Progenitor cell of endocrine pancreas (in vitro differentiated cells): ENCODE measurements at places on chromosomes 3 and 15.
A peak's percentile ranks its signal among the peaks of the same experiment; 100 is the strongest.

GRCh38 chr3:161957467-161957866 is 460.9 kb downstream of the OTOL1 start:
- H3K36me3 ChIP-seq: no peaks in the 10 kb centered on the region
- no peaks in the 10 kb centered on the region for H3K27me3 ChIP-seq
- H3K4me1 ChIP-seq: no peaks in the 10 kb centered on the region
- no peak overlapping the region for H3K4me3 ChIP-seq
- no peak overlapping the region for H3K27ac ChIP-seq
- DNase-seq: no peak

DNA sequence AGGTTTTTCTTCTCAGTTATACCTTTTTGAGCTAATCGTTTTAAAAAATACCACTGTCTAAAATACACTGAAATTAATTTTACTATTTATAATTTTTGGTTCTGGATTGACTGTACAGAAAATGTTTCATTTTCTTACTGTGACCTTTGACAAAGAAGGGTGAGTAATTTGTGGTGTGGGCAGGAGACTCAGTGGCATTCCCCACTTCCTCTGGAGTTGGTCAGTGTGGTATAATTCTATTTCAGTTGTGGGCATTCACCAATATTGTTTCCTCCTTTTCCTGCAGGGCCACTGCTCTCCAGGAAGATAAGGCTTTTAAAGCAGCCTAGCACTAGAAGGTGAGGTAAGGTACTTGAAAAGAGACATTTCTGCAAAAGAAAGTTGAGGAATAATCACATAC is 6.5 kb downstream of the DAG1 start:
- no peak overlapping the region for H3K4me3 ChIP-seq
- no peaks in the 10 kb centered on the region for H3K27me3 ChIP-seq
- H3K36me3 ChIP-seq: peaks cover 14% of the 10 kb centered on the region
- no peak for DNase-seq
- no peak overlapping the region for H3K27ac ChIP-seq

- H3K4me3 ChIP-seq: no peak overlapping the region
- no peak for DNase-seq
- H3K36me3 ChIP-seq: no peaks in the 10 kb centered on the region
- H3K4me1 ChIP-seq: no peaks in the 10 kb centered on the region
- no peaks in the 10 kb centered on the region for H3K27me3 ChIP-seq
These were observed 111.6 kb downstream of the KBTBD8 start for GRCh38 chr3:67109651-67110204.

DNA sequence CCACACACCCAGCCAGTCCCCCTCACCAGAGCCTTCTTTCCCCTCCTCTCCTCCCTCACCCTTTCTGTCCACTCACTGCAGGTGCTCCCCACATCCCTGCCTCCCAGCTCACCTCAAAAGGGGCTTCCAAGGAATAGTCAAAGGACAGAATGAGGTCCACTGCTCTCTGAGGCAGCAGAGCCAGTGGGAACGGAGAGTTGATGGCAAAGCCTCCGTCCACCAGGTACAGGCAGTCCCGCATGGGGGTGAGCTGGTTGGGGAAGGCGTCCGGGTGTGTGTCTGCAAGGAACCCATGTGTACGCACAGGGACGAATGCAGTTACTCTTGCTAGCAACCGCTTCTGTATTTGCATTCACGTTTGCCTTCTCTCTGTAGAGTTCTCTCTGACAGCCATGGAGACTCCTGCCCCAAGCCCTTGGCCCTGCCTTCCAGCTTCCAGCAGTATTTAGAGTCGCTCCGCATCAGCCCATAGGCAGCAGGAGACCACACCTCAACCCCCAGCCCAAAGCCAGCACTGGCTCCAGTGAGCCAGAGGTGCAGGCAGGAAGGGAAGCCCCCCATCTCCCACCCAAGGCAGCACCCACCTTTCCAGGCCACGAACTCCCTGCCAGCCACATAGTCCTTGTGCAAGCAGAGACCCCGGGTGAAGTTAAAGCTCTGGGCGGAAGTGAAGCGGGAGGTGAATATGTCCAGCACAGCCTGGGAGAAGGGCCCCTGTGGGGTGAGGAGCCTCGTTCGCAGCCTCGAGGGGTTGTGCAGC is 12.4 kb downstream of the PLA2G4F start:
- H3K4me3 ChIP-seq: no peak overlapping the region

- no peak overlapping the region for H3K4me3 ChIP-seq
- H3K4me1 ChIP-seq: peaks cover 21% of the 10 kb centered on the region
- peaks cover 3% of the 10 kb centered on the region for H3K36me3 ChIP-seq
- peaks cover 6% of the 10 kb centered on the region for H3K27me3 ChIP-seq
- peak overlapping the region; percentile 47 for H3K27ac ChIP-seq
These were observed 200.6 kb upstream of the ATP11B start for GRCh38 chr3:182592747-182593146.

DNA sequence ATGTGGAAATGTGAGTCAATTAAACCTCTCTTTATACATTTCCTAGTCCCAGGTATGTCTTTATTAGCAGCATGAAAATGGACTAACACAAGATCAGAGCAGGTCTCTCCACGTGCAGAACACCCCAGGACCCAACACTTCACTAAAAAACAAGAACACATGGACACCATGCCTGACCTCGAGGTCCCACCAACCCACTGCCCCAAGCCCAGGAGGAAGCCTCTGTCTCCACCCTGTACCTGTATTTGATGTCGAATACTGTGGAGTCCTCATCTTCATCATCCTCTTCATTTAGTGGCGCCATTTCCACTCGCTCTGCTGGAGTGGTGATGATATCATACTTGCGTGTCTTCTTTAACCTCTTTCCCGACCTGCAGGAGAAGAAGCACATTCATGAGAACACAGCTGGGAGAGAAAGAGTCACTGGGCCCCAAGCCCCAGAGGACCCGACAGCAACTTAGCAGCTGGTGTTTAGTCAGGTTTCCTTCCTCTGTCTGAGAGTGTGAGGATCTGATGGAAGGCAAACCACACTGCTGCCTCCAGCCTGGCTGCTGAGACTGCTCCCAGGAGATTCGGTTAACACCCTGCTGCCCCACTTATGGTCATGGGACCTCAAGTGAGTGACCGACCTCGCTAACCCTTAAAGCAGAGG is 25.5 kb downstream of the FAM174B start:
- H3K27me3 ChIP-seq: no peaks in the 10 kb centered on the region
- H3K4me3 ChIP-seq: no peak overlapping the region
- peaks cover 17% of the 10 kb centered on the region for H3K36me3 ChIP-seq

GRCh38 chr15:55279746-55280351 is 9.8 kb downstream of the RAB27A start:
- no peaks in the 10 kb centered on the region for H3K36me3 ChIP-seq
- H3K27ac ChIP-seq: no peak overlapping the region
- H3K4me3 ChIP-seq: no peak overlapping the region
- H3K27me3 ChIP-seq: no peaks in the 10 kb centered on the region
- H3K4me1 ChIP-seq: peaks cover 2% of the 10 kb centered on the region

- H3K36me3 ChIP-seq: peaks cover 9% of the 10 kb centered on the region
- H3K27me3 ChIP-seq: no peaks in the 10 kb centered on the region
- DNase-seq: no peak
- H3K4me3 ChIP-seq: no peak overlapping the region
These were observed 32.0 kb downstream of the AP4E1 start for GRCh38 chr15:50940506-50940905.

GRCh38 chr3:193929373-193929772 is 206.6 kb upstream of the HES1 start:
- no peaks in the 10 kb centered on the region for H3K36me3 ChIP-seq
- H3K27ac ChIP-seq: no peak overlapping the region
- no peak overlapping the region for H3K4me3 ChIP-seq
- H3K27me3 ChIP-seq: no peaks in the 10 kb centered on the region

- peaks cover 16% of the 10 kb centered on the region for H3K4me1 ChIP-seq
- H3K27me3 ChIP-seq: peaks cover 30% of the 10 kb centered on the region
- DNase-seq: no peak
- H3K4me3 ChIP-seq: no peak overlapping the region
- H3K27ac ChIP-seq: no peak overlapping the region
- H3K36me3 ChIP-seq: no peaks in the 10 kb centered on the region
These were observed 34.9 kb downstream of the MAGEF1 start for GRCh38 chr3:184676927-184677326.

DNA sequence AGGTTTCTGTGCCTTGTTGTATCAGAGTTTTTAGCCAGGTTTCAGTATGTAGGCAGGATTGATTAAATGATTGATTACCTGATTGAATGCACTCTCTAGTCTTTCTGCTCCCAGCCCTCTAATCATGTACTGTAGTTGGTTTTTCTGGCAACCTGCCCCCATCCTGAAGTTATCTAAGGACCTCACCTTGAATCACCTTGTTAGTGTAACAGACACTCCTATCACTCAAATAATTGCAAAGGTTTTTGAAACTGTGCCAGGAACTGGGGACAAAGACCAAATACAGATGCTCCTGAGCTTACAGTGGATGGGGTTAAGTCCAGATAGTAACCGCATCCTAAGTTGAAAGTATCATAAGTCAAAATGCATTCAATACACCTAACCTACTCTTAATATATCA is 141.5 kb upstream of the EIF1B start:
- no peak overlapping the region for H3K27ac ChIP-seq
- H3K36me3 ChIP-seq: no peaks in the 10 kb centered on the region
- DNase-seq: no peak

DNA sequence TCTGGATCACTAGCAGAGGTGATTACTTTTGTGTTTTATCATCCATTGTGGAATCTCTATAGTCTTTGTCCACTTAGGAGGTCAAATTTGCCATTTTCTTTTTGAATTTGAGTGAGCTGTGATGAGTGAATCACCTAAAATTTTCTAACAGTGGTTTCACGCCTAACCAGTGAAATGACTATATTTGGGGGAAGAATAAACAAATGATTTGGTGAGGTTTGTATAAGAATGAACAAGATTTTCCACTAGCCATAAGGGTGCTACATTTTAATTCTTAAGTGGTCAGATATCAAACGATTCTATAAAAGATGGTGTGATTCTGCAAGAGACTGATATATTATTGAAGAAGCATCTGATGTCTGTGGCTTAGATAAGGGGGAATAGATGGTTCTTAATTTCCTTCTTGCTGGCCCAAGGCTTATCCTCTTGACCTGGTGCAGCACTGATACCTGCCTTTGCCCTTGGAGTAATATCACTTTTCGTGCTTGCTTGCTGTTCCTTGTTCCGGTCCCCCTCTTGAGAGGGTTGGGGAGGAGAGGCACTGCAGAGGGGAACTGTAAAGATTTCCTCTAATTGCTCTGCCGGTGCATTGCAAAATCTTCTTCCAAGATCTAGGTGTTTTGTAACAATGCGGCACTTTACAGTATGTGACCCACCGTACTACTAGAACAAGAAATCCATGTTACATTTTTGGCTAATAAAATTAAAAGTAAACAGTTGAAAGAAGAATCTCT is 14.5 kb downstream of the C3orf20 start:
- H3K36me3 ChIP-seq: no peaks in the 10 kb centered on the region
- no peak overlapping the region for H3K27ac ChIP-seq
- H3K27me3 ChIP-seq: peaks cover 37% of the 10 kb centered on the region
- DNase-seq: no peak
- no peaks in the 10 kb centered on the region for H3K4me1 ChIP-seq
- no peak overlapping the region for H3K4me3 ChIP-seq

DNA sequence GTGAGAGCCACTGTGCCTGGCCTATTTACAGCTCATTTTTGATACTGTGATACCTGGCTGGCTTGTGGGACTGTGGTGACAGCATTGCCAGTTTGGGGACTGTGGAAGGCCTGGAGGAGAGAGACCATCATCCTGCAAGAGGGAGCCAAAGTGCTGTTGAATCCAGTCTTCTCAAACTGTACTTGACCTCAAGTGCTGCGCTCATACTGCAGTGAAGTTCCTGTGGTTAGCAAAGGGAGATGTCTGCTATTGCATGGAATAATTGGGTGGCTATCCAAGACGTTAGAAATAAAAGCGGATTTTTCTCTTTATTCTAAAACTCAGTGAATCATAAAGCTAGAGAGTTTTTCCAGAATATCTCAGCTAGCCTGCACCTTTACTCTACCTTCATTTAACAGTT is 83.4 kb downstream of the CCK start:
- H3K36me3 ChIP-seq: peaks cover 10% of the 10 kb centered on the region
- no peak overlapping the region for H3K4me3 ChIP-seq
- peaks cover 33% of the 10 kb centered on the region for H3K4me1 ChIP-seq

GRCh38 chr3:77835921-77836320 is 796.0 kb downstream of the ROBO2 start:
- H3K27ac ChIP-seq: no peak overlapping the region
- no peaks in the 10 kb centered on the region for H3K27me3 ChIP-seq
- H3K36me3 ChIP-seq: no peaks in the 10 kb centered on the region

DNA sequence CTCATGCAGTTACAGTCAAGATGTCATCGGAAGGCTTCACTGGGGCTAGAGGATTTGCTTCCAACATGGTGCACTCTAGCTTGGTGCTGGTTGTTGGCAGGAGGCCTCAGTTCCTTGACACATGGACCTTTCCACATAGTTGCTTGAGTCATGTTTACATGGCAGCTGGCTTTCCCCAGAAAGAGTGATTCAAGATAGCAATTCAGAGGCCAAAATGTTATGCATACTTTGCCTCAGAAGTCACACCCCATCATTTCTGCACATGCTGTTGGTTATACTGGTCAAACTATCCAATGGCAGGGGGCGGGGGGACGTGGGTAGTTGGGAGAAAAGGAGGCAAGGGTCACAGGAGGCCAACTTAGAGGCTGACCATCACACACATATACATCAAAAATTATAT is 58.7 kb downstream of the FOXB1 start:
- H3K4me1 ChIP-seq: no peaks in the 10 kb centered on the region
- DNase-seq: no peak
- no peak overlapping the region for H3K4me3 ChIP-seq
- no peak overlapping the region for H3K27ac ChIP-seq
- peaks cover 4% of the 10 kb centered on the region for H3K36me3 ChIP-seq

GRCh38 chr3:8507496-8507895 is 5.9 kb downstream of the LMCD1 start:
- H3K36me3 ChIP-seq: peaks cover 9% of the 10 kb centered on the region
- H3K27ac ChIP-seq: no peak overlapping the region
- H3K4me1 ChIP-seq: peaks cover 23% of the 10 kb centered on the region
- H3K4me3 ChIP-seq: no peak overlapping the region

- H3K27ac ChIP-seq: no peak overlapping the region
- H3K4me3 ChIP-seq: no peak overlapping the region
- no peaks in the 10 kb centered on the region for H3K36me3 ChIP-seq
- DNase-seq: no peak
These were observed 335.9 kb upstream of the SLCO3A1 start for GRCh38 chr15:91517491-91518200.

GRCh38 chr3:138694287-138695007 is 85.9 kb downstream of the FAIM start:
- H3K27ac ChIP-seq: peak overlapping the region; percentile 59
- no peak for DNase-seq
- H3K4me1 ChIP-seq: peaks cover 5% of the 10 kb centered on the region

- no peak overlapping the region for H3K27ac ChIP-seq
- H3K36me3 ChIP-seq: peaks cover 20% of the 10 kb centered on the region
- H3K27me3 ChIP-seq: no peaks in the 10 kb centered on the region
- no peak for DNase-seq
- H3K4me3 ChIP-seq: no peak overlapping the region
- H3K4me1 ChIP-seq: peaks cover 25% of the 10 kb centered on the region
These were observed 99.7 kb downstream of the TCF12 start for GRCh38 chr15:57018151-57018550.

- DNase-seq: no peak
- no peak overlapping the region for H3K27ac ChIP-seq
- peaks cover 1% of the 10 kb centered on the region for H3K4me1 ChIP-seq
- no peak overlapping the region for H3K4me3 ChIP-seq
- no peaks in the 10 kb centered on the region for H3K36me3 ChIP-seq
- H3K27me3 ChIP-seq: no peaks in the 10 kb centered on the region
These were observed 10.6 kb downstream of the MAPKAPK3 start for GRCh38 chr3:50627407-50628051.
